ENCODE measurements at places on chromosomes 2 and 18.
A peak's percentile ranks its signal among the peaks of the same experiment; 100 is the strongest.

GRCh38 chr2:179613299-179613651 is 248.1 kb downstream of the ZNF385B start:
- DNase-seq = no peak

DNA sequence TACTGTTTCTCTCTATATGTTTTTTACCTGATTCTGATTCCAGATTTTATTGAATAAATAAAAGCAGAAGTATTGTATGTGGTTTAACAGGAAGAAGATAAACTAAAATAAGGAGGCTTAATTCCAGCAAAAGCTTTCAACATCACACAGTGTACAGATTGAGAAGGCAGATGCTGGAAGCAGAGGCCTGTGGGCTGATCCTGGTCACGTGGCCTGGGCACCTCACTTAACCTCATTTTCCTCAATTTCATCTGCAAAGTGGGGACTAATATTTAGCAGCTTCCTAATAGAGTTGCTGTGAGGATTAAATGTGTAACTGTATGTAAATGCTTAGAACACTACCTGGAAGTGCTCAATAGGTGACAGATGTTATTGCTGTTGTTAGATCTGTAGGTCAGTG is 58.0 kb downstream of the CDCA7 start:
- DNase-seq = no peak

DNA sequence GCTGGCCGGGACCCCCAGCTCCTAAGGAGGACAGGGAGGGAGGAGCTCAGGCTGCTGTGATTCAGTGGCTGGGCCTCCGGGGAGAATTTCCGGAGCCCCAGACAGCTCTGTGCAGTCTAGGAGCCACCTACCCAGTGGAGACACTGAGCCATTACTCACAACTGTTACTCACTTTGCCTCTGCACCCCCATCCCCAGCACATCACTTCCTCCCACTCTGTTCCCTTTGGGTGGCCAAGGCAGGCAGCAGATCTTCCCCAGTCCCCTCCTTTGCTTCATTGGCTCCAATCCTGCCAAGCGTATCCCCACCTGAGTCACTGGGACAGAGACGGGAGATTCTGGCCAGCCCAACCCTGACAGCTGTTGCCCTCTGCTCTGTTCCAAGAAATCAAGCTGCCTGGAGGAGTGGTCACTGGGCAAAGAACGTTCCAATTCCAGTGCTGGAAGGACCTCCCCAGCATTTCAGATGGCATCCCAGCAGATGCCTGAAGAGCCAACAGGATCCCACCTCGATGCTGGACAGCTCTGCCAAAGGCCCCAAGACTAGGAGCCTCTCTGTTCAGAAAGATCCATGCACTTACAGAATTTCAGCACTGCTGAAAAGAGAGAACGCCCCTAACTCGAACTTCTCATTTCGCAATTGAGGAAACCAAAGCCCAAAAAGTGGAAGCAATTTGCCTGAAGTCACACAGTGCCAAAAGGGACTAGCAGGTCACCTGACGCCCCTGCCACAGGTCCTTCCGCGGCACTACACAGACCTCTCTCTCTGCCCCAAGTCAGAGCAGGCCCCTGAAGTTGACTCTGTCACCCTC is 68.3 kb downstream of the TNS1 start:
- no peak for DNase-seq

- DNase-seq = no peak
Observed at GRCh38 chr2:229409751-229410181, 138.7 kb upstream of the PID1 start.

GRCh38 chr2:136932700-136933099 is 167.4 kb downstream of the THSD7B start:
- peak; percentile 7 for DNase-seq

DNA sequence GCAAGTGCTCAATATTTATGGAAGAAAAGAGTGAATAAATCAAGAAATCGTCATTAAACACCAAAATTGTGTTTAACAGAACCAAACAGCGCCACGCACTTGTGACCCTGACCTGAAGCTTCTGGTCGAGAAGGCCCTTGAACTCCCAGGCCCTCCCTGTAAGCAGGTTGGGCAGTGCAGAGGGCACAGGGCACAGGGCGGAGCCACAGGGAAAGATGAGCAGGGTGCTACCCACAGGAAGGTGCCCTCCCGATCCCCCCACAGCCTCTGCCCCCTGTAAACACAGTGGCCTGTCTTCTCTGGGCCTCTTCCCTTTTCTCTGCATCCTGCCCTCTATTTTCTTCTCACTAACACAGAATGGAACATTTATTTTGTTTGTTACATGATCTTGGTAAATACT is 16.9 kb upstream of the TUBB6 start:
- DNase-seq = no peak

- DNase-seq = peak; percentile 31
Observed at GRCh38 chr18:46334868-46335281, 230.7 kb downstream of the HAUS1 start.

DNA sequence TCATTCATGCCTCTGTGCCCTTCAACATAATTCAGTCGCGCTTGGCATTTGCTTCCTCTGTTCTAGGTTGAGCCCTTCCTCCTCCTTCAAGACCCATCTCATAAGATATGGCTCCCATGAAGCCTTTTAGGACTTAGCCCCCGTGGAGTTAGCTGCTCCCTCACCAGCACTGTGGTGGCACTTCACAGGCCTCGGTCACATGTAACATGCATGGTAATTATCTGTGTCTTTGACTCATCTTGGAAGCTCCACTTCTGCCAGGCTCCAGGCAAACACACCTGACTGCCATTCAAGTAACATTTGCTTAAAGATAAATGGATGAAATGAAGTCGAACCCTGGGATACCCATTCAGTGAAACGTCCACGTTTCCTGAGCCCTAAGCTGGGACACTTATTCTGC is 484.7 kb downstream of the EIPR1 start:
- no peak for DNase-seq

GRCh38 chr18:48735080-48735676 is 196.3 kb downstream of the CTIF start:
- no peak for DNase-seq

- DNase-seq = no peak
Observed at GRCh38 chr2:108531674-108532055, 2.6 kb upstream of the LIMS1 start.

GRCh38 chr2:216286616-216287231 is 85.6 kb downstream of the MARCHF4 start:
- DNase-seq = no peak

DNA sequence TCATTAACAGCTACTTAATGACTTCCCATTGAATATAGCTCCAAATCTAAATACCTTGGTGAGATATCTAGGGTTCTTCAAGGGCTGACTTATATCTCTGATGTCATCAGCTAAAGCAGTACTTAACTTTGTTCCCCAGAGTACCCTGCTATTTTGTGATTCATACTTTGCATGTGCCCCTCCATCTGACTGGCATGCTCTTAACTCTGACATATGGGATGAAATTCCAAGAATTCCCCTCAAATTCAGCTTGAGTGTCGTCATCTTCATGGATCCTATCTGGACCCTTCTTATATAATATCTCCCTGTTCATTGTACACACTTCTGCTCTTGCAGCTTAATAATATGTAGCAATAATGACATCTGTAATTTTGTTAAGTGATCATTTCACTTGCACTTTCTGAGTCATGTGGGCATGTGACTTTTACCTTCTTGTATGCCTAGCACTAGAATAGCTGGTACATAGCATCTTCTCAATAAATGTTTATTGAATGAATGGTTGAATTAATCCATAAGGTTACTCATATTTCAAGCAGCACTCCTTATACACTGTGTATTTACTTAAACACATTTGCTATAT is 172.9 kb downstream of the WDR7 start:
- DNase-seq = no peak

GRCh38 chr2:190382851-190383250 is 25.3 kb upstream of the MFSD6 start:
- DNase-seq = peak; percentile 67
